Non-pigmented ciliary epithelial cell (primary cell): ENCODE measurements at places on chromosomes 16 and 17.

- DNase-seq: no peak
Measured at GRCh38 chr16:68299571-68300453, 10.9 kb downstream of the SLC7A6OS start.

GRCh38 chr16:3951861-3952736 is 71.6 kb upstream of the CREBBP start:
- DNase-seq: no peak

- DNase-seq: no peak
Measured at GRCh38 chr17:58632324-58633314, 59.2 kb downstream of the TEX14 start.

DNA sequence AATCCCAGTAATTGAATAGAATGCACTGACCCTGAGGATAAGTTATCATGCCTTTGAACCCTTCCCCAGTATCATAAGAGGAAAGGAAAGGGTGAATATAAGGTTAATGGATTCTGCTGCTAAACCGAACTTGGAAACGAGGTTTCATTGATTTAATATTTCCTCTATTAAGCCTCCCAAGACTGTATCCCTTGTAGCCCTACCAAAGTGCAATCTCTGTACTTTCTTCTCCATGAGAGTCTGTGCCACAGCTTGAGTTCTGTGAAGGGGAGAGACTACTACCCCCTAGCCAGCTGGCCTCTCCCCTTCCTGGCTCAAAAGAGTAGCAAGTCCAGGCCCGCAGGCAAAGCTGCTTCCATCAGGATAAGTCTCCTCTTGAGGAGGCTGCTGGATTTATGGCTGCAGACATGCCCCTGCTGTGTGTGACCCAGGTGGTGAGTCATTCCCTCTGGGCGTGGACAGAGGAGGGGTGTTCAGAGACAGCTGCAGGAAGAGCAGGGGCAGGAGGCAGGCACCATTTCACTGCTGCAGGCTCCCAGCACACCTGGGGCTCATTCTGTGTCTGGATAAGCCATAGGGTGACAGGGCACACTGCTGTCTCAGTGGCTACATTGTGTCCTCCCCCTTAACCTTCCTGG is 58.4 kb downstream of the TOM1L2 start:
- DNase-seq: peak; percentile 68

GRCh38 chr17:2211661-2212399 is 91.8 kb downstream of the SMG6 start:
- DNase-seq: no peak

GRCh38 chr16:73315645-73316044 is 267.7 kb upstream of the ZFHX3 start:
- no peak for DNase-seq

DNA sequence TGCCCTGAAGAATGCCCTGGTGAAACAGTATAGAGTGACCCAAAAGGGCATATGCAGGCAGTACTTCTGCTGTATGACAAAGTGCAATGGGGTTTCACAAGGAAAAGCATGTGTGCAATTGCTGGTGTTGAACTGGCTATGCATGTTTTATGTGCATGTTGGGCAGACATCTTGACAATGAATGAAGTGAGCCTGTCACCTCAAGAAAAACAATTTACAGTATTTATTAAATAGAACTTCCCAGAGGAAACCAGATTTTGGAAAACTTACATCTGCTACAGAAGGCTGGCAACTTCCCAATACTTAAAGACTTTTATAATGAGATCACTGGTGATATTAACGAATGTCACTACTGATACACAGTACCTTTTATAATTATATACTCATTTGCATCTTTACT is 30.6 kb downstream of the C17orf67 start:
- no peak for DNase-seq

GRCh38 chr17:34182036-34182803 is 72.9 kb upstream of the CCL2 start:
- DNase-seq: no peak

GRCh38 chr17:59643159-59644140 is 23.8 kb downstream of the CLTC start:
- no peak for DNase-seq

- peak; percentile 14 for DNase-seq
Measured at GRCh38 chr16:82195917-82196494, 26.0 kb upstream of the MPHOSPH6 start.

- DNase-seq: peak; percentile 61
Measured at GRCh38 chr16:22188595-22189442, 17.3 kb upstream of the EEF2K start.

DNA sequence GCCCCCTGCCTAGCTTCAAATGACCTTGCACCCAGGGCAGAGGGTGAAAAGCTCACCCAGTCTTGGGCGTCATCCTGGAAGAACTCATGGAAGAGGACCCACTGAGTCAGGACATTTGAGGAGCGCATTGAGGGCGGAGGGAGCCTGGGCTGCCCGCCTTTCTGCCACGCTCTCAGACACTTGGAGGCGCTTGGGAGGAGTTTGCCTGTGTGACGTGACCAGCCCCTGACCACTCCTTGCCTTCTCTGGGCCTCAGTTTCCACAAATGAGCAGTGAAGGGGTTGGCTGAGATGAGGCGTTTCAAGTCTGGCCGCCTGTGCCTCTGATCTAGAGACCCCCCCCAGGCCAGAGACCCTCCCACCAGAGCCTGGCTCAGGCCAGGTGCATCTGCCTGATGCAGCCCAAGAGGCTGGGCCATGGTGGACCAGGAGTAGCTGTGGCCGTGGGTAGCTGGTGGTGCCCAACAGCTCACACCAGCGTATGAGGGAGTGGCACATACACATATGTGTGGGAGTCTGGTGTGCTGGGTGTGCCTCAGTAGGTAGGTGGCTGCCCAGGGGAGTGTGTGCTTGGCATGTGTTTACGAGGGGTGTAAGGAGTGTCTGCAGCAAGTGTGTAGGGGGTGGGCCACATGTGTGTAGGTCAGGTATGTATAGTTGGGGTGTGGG is 80.2 kb upstream of the TOB1 start:
- no peak for DNase-seq

- DNase-seq: no peak
Measured at GRCh38 chr16:49344401-49344800, 29.2 kb upstream of the C16orf78 start.

DNA sequence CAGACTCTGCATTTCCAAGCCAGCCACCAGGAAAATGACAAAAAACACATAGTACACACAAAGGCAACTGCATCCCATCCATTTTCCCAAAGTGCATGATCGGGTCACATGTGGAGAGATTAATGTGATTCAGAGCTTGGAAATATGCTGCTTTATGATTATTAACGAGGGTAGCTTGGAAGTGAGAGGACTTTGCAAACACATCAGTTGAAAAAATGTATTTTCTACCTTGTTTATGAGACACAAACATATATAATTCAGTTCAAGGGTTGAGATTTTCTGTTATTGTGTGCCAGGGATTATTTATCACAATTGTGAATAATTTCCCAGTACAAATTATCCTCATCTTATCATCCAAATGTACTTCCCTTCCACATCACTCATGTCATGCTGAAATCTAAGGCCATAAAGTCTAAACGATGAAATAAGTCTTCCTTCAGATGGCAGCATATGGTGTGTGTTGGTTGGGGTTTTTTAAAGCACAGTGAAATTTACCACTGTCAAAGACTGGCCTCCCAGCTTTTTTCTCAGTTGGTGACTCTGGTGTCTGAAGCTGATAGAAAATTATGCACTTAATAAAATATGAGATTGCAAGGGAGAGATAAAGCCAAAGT is 104.7 kb upstream of the ADAMTS18 start:
- no peak for DNase-seq

- peak; percentile 9 for DNase-seq
Measured at GRCh38 chr17:13931111-13931526, 138.2 kb upstream of the COX10 start.

- DNase-seq: no peak
Measured at GRCh38 chr17:14744761-14745473, 444.0 kb downstream of the HS3ST3B1 start.

GRCh38 chr17:56912105-56912999 is 1.5 kb downstream of the TRIM25 start:
- DNase-seq: no peak

- DNase-seq: no peak
Measured at GRCh38 chr16:11128211-11129141, 127.5 kb downstream of the SOCS1 start.

GRCh38 chr17:72976971-72977770 is 115.3 kb downstream of the SLC39A11 start:
- peak; percentile 82 for DNase-seq

DNA sequence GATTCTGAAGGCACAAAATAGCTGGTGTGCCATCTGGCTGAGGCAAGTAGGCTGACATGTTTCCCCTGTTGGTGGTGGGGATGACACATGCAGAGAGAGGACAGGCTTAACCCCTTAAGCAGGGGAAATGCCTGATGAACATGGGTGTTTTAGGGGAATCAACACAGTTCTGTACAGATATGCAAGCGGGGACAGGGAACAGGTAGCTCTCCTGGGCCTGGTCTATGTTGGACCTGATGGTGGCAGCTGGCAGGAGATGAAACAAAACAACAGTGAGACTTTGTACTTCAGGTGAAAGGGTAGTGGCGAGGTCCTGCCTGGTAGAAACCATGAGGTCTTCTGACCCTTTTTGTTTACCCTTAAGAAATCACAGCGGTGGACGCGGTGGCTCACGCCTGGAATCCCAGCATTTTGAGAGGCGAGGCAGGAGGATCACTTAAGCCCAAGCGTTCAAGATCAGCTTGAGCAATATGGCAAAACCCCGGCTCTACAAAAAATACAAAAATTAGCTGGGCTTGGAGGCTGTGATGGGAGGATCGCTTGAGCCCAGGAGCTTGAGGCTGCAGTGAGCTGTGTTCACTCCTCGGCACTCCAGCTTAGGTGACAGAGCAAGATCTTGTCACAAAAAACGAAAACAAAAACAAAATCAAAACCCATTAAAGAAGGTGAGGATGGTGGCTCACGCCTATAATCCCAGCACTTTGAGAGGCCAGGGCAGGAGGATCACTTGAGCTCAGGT is 10.5 kb downstream of the OR1F1 start:
- no peak for DNase-seq

DNA sequence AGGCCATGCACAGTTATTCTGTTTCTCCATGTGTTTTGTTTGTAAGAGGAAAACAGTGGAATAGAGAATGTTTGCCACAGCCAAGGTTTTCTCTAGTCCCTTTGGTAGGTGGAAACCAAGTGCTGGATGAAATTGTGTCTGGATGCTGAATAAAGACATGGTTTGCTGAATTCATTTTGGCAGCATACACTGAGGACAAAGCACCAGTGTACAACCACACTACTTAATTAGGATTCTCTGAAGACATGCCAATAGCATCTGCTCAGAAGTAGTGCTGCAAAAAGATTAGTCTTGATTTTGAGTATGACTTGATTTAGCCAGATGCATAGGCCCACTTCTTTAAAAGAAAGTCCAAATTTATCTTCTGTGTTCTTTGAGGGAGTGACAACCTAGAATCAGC is 230.5 kb upstream of the CACNG5 start:
- DNase-seq: no peak

DNA sequence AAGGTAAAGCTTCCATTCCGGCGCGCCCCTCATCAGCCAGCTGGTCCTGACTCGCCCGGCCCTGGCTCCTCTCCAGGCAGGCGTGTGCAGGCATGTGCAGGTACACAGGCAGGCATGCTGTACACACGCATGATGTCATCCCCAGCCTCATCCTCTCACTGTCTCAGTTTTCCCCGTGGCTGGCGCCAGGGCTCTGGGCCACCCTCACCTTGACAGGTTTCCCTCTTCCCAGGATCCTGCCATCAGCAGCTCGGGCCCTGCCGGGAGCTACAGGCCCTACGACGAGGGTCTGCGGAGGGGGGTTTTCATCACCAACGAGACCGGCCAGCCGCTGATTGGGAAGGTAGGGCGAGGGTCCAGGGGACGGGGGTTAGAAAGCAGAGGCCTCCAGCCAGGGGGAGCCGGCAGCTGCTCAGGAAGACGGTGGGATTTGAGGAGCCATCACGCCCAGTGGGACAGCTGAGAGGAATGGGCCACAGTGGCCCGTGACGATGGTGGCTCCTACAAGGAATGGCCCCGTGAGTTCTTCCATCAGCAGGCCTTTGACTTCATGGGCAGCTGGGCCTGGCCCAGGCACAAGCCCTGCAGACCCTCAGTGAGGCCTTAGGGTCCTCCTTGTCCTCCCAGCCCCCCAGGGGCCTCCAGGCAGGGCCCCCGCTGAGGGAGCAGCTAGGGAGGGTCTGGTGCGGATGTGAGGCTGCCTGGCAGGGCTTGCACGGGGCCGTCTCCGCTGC is 8.5 kb downstream of the GAA start:
- no peak for DNase-seq

- no peak for DNase-seq
Measured at GRCh38 chr17:17795946-17796786, 40.6 kb downstream of the SREBF1 start.

- DNase-seq: no peak
Measured at GRCh38 chr16:11309895-11310633, 28.9 kb upstream of the PRM1 start.

- no peak for DNase-seq
Measured at GRCh38 chr16:81574168-81574567, 129.6 kb downstream of the CMIP start.

- no peak for DNase-seq
Measured at GRCh38 chr16:60328152-60328551, 1594.0 kb upstream of the GOT2 start.

- no peak for DNase-seq
Measured at GRCh38 chr17:41549596-41550039, 21.5 kb upstream of the KRT19 start.

DNA sequence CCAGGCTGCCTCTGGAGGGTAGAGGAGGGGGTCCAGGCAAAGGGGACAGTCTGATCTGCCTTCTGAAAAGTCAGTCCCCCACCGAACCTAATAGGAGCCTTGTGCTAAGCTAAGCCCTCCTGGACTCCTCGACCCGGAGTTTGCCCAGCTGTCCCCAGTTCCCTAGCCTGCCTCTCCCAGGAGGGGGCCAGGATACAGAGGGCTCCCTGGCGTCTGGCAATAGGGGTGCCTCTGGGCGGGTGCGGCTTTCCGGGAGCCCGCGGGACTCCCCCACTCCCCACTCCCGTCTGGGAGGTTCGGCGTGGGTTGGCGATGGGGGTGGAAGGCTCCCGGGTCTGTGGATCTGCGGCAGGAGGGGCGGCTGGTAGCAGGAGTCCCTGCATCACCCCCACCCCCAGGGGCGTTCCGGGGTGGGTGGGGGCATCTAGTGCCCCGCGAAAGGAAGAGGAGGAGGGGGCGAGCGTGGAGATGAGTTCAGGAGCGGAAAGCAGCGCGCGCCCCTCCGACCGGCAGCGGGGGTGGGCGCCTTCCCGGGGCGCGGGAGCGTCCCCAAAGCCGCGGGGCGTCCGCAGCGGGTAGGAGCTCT is 1.2 kb downstream of the GSG1L start:
- DNase-seq: no peak

GRCh38 chr17:6654841-6655731 is 3.5 kb downstream of the C17orf100 start:
- DNase-seq: no peak

DNA sequence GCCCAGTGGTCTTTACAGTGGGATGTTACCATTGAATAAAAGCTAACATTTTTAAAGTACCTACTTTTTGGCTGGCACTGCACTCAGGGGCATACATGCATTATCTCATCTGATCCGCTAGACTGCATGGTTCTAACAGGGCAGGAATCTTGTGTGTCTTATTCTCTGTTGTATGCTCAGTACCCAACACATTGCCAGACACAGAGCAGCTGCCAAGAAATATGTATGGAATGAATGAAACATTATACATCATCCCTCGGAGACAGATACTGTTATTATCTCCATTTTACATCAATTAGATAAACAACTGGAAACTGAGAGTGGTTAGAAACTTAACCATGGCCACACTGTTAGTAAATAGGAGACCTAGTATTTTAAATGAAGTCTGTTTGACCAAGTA is 74.1 kb upstream of the CDH11 start:
- DNase-seq: no peak

GRCh38 chr16:11036040-11036439 is 91.7 kb downstream of the CLEC16A start:
- DNase-seq: no peak
